NCI-H526 treated with DMSO at 0.1 percent for 48 hours (cell line): ENCODE measurements at places on chromosomes 2 and 18.
A peak's percentile ranks its signal among the peaks of the same experiment; 100 is the strongest.

GRCh38 chr18:34978953-34979608 is 62.1 kb upstream of the MAPRE2 start:
- DNase-seq: peak; percentile 23

DNA sequence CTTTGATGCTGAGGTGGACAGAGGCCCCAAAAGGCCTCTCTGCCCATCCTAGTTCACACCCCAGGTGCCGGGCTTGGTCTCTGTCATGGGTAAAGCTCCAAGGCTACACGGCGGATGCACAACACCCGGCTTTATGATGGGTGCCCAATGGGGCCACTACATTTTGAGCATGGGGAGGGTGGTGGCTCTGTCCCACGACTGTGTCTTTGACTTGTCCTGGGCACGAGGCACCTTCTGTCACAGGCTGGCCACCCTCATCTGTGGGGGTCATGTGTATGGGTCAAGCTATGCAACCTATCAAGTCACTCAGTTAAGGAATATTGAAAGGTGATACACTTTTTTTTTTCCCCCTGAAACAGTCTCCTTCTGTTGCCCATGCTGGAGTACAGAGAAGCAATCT is 63.7 kb downstream of the EDAR start:
- DNase-seq: no peak

DNA sequence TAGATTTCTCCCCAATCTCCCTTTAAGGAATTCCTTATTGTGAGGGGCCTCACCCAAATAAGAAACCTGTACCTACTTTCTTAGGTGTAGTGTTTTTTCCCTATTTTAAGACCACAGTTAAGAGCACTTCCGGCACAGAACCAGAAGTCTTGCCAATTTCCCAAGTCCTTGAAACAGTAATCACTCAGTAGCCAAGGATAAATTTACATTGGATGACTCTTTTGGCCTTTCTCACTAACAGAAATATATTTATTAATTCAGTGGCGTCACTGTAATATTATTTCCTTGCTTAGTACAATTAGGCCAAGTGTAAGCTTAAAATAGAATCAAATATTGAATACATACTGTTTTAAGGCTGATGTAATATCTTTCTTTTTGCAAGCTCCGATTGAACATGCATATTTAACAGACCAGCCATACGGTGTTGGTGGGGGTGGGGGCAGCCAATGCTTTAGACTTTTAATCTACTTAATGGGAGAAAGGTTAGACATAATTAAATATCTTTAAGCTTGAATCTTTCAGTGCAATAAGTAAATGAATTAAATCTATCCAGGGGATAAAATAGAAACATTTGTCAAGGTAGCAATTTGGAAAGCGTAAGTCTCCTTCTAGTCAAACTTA is 50.8 kb upstream of the ITGA6 start:
- DNase-seq: no peak

- DNase-seq: no peak
Measured at GRCh38 chr2:129467012-129467779, 512.3 kb upstream of the RAB6C start.

DNA sequence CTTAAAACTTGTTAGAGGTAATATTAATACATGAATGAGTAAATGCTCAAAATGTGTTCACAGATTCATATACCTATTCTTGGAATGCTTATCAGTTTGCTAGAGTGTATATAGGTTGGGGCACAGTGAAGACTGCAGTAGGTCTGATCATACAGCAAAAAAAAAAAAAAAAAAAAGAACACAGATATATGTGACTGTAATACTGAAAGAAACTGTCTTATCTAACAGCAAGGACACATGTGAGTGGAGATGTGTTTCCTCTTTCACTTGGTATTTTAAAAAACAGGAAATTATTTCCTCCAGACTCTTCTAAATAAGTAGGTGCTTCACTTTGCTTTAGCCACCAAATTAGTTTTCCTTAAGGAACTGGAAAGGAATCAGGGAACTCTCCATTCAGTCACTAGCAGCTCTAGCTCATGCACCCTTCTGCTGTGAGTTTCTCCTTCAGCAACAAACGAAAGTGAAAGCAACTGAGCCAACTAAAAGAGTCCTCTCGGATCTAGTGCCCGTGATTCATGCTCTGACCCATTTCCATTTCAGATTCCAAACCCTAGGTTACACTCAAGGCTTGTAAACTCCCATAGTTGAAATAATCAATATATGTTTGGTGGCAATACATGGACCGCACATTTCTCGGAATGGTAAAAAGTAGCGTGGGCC is 98.5 kb downstream of the DSEL start:
- DNase-seq: peak; percentile 7

DNA sequence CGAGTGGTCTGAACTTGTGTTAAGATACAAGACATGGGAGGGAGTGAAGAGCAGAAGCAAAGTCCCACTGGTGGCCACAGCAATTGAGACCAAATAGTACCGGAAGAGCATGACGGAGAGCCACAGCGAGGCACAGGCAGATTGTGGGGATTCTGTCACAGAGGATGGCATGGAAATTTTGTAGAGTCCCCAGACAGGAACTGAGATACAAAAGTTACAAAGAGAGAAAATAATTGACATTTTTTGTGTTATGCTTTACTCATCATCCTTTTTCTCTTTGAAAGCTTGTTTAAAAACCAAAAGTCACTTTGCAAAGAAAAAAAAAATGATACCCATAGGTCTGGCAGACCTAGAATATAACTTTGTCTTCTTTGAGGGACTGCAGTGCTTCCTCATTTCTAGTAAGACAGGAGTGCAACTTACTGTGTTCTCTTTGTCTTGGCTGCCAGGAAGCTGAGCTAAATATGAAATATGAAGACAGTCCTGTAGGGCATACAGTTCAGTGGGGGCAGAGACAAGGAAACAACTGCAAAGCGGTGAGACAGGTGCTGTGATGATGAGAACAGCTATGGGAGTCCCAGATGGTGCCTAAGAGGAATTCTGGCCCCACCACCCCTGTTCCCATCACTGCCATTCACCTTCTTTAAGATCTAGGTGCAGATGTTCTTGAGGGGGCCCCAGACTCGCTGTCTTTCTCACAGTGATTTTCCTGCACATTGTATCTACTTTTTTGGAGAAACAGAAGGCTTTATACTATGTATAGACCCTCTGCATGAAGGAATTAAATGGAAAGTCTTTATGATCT is 5.2 kb downstream of the ARHGAP25 start:
- DNase-seq: no peak

DNA sequence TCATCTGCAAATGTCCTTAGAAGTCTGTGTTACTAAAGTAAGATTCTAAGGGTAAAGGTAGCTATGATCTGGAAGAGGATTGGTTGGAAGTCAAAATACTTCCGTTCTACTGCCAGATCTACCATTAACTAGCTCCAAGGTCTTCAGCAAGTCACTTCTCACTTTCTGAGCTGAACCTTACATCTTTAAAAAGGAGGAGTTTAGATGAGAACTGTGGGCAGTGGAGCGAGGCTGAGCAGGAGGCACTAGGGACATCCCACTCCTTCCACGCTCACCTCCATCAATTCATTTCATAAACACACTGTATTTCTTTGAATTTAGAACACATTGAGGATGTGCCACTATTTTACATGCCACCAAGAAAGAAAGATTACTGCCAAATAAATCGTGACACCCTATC is 143.0 kb downstream of the ABCA12 start:
- no peak for DNase-seq

DNA sequence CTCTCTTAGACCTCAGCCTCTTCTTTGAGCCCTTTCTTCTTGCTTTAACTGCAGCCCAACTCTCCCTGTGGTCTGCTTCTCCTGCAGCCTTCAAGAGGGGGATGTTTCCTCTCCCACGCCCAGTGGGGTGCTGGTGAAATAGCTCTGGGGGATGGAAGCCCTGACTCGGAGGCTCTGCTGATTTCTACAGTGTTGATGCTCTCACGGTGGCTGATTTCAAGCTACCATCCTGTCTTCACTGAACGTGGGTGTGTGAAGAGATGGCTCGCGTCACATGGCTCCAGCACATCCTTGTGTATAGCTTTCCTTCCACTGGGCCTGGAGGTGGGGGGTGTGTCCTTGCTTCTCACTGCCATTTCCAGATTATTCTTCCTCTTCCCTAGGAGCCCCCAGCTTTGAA is 20.0 kb downstream of the MPP4 start:
- DNase-seq: no peak

GRCh38 chr18:48947560-48947959 is 3.2 kb downstream of the SMAD7 start:
- no peak for DNase-seq

DNA sequence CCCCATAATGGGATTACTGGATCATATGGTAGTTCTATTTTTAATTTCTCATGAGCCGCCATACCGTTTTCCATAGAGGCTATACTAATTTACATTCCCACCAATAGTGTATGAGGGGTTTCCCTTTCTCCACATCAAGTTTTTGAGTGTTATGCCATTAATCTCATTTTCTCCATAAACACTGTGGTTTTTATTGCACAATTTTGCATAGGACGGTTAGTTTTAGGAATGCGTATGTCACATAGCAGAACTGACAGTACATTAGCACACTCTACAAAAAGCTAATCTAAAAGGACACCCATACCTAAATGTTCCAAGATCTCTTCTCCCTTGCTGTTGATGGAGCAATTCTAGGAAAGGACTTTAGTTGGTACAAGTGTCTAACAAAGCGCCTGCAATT is 32.5 kb downstream of the DARS1 start:
- DNase-seq: peak; percentile 18
